Prostate gland (tissue), 2 donors: ENCODE measurements at places on chromosomes 1 and 21. TPM values are rescaled to one million over a fixed set of nuclear protein-coding genes. Genes with fewer than 3 reads are reported as not detected.

RHCE gene
- 2.4 TPM for total RNA-seq

WNT3A gene
- 2.4 TPM for total RNA-seq

NBPF19 gene
- total RNA-seq, result 14.8 TPM

DIO1 gene
- total RNA-seq, result not detected

TRIM63 gene
- not detected for total RNA-seq

CFHR3 gene
- total RNA-seq, result not detected

SPATA45 gene
- not detected for total RNA-seq

PAPPA2 gene
- total RNA-seq, result 1.9 TPM

MYBPHL gene
- total RNA-seq, result not detected

AZIN2 gene
- total RNA-seq, result 16.0 TPM

HPDL gene
- 1.5 TPM for total RNA-seq

GFI1 gene
- 2.1 TPM for total RNA-seq

SPRR2F gene
- total RNA-seq, result not detected

TMEM125 gene
- total RNA-seq, result 18.3 TPM

VAV3 gene
- total RNA-seq, result 14.5 TPM

RAB13 gene
- 49.3 TPM for total RNA-seq

TXNDC12 gene
- 70.6 TPM for total RNA-seq

GUCA2B gene
- total RNA-seq, result not detected

TBX19 gene
- total RNA-seq, result 1.9 TPM

HMCN1 gene
- total RNA-seq, result 9.9 TPM

EFNA3 gene
- total RNA-seq, result 8.4 TPM

NES gene
- total RNA-seq, result 11.2 TPM

UTS2 gene
- not detected for total RNA-seq

LCE2B gene
- total RNA-seq, result not detected

HCRTR1 gene
- total RNA-seq, result not detected

A3GALT2 gene
- 0.46 TPM for total RNA-seq

NFIA gene
- 86.3 TPM for total RNA-seq

KCNA10 gene
- not detected for total RNA-seq
